Lung microvascular endothelial cell (primary cell): ENCODE measurements at places on chromosomes 6 and 20.
A peak's percentile ranks its signal among the peaks of the same experiment; 100 is the strongest.

DNA sequence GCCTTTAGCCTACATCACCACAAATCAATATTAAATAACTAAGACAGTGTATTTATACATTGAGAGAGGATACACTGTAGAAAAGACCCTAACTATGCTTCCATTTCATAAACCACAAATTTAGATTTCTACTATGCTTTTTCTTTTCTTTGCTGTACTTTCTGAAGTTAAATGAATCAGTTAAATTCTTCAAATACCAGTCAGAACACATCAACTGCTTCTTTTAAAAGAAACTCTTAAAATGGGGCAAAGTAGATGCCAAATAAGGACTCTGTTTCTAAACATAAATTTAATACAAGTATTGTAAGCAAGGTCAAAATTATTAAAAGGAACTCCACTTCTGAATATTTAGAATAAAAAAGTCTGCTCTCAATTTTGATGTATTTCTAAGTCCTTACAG, 76.9 kb downstream of the GMDS start:
- no peak for DNase-seq

GRCh38 chr20:22722811-22723210, 138.4 kb upstream of the FOXA2 start:
- no peak for DNase-seq

DNA sequence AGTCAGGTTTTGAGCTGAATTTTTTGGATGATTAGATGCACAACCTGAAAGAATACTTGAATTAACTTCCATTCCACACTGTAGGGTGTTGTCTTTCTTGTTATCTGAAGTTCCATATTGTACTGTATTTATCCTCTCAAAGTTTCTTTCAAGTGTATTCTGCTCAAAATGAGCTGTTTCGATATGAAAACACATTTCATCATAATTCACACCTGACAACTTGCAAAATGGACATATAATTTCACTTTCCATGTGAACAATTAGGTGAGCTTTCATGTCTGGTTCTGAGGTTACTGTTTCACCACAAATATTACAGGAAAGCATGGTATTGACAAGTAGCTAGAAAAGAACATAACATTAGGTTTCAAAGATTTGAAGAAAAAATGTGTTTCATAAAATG, 1.7 kb downstream of the ZUP1 start:
- DNase-seq: no peak

DNA sequence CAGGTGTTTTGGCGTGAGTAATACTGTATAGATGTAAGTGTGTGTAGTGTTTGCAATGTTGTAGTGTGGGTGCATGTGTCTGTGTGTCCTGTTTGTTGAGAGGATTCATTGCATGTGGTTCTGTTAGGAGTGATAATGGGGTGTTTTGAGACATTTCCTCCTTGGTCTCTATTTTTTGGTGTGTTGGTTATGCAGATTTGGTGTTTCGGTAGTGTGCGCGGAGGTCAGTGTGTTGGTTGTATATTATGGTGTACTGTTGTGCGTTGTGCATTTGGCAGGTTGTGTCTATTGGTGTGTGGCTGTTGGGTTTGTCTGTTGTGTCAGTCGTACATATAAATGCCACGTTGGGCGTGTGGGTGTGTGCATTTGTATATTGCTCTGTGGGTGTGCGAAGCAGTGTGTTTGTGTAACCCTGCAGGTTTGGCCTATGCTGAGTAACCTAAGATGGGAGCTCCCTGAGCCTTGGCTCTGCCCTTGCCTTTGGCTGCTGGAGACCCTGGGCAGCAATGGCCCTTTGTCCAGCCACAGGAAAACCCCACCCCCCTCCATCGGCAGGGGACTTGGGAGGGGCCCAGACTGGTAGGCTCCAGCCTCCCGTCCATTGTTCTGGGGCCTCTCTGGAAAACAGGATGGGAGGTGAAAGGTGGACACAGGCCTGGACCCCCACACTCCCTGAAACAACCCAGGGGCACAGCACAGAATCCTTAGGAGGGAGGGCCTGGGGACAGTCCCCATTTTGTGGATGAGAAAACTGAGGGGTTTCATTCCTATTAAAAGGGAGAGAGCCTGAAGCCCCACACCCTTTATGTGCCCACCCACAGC, 10.3 kb upstream of the ID1 start:
- DNase-seq: peak; percentile 88

GRCh38 chr20:37680420-37680819, 13.4 kb upstream of the CTNNBL1 start:
- peak; percentile 21 for DNase-seq

DNA sequence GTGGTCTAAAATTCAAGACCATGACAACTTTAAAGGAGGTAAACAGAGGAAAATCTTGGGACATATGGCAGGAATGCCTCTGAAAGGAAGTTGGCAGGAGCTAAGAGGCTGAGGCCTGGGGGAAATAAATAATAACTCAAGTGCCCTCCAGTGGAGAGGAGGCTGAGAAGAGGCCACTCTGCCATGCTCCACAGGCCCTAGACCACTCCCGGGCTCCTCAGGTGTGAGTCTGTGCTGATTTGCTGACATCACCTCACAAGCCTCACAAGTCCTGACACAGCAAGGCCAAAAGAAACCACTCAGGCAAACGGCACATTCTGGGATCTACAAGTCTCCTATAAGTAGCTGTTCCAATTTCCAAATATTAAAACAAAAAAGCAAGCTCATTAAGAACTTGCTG, 91.0 kb upstream of the RIPOR2 start:
- DNase-seq: no peak

- no peak for DNase-seq
These were observed 232.9 kb upstream of the SASH1 start for GRCh38 chr6:148109732-148110131.

DNA sequence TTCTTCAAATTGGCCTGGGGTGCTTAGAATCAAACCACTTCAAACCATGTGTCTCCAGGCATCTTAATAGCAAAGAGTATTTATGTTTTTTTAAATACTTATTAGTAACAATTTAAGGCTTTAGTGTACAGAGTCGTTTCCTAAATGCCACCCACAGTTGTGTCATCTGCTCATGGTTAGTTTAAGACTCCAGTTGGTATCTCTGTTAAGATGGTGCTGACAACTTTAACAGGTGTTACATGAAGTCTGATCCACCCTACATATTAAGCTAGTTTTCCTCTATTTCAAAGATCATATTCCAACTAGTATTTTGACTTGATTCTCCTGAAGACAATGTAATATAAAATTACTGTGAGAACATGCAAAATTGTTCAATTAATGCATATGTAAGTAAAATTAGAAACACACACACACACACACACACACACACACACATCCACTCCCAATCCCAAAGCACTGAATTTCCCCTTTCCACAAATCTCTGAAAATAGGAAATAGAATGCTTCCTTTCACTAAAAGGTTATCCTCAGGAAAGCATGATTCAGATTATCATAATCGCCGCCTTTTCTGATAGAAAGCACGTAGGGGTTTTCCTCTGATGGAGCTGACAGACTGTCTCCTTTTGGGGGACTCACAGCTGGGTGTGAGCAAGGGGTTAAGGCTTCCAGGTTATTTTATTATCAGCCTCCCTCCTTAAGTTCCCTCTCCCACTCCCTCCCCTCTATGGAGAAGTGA, 10.5 kb downstream of the CNKSR3 start:
- peak; percentile 84 for DNase-seq

- no peak for DNase-seq
These were observed 316.7 kb upstream of the MARCKS start for GRCh38 chr6:113540466-113540865.

- DNase-seq: no peak
These were observed 394.2 kb downstream of the BMP2 start for GRCh38 chr20:7161690-7162089.

- no peak for DNase-seq
These were observed 14.8 kb downstream of the PMEPA1 start for GRCh38 chr20:57695012-57695411.

DNA sequence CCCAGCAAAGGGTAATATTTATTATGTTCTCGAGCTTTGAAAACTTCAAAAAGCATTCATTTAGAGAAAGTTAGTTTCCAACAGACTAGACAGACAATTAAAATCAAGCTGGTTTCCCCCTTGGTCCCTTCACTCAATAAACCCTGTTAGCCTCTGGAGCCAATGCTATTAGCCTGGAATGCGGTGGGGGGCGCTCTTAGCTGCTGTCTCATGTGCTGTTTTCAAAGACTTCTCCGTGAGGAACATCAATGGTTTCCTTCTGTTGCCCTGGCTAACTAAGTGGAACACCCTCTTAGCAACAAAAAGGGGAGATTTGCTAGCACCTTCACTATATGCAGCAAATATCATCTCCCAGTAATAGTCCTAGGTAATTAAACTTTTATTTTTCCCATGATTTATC, 86.4 kb downstream of the LY86 start:
- DNase-seq: peak; percentile 33

- no peak for DNase-seq
These were observed 157.9 kb downstream of the LY86 start for GRCh38 chr6:6746333-6746969.

- no peak for DNase-seq
These were observed 145.1 kb downstream of the RIMS1 start for GRCh38 chr6:72031471-72031870.

DNA sequence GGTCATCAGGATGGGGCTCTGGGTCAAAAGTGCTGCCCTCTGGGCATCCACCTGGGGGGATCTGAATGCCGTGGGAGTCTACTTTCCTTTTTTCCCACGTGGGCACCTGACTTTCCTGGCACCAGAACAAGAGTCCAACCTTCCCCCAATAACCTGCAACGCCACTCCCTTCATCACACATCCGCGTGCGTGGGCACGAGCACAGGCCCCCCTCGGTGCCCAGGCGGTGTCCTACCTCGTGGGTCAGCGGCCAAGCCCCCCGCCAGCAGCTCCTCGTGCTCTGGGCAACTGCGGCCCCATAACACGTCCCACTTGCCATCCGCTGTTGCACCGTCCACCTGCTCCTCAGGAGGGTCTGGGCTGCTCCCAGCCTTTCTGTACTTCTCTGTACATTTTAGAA, 87.0 kb downstream of the YTHDF1 start:
- no peak for DNase-seq

DNA sequence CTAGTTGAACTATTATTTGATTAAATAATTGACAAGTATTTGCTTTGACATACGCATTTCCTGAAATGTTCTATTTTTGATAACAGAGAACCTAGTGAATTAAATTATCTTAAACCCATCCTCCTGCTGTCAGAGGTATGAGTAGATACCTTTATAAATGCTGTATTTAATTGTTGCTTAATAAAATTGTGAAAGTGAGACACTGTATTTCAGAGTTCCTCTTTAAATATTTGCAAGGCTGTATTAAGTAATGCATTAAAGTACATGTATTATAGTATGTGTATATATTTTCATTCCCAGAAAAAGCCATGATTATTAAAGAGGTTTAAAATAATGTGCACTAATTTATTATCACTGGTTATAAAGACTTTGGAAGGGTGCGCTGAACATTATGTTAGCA, 483.8 kb downstream of the TFAP2B start:
- no peak for DNase-seq

DNA sequence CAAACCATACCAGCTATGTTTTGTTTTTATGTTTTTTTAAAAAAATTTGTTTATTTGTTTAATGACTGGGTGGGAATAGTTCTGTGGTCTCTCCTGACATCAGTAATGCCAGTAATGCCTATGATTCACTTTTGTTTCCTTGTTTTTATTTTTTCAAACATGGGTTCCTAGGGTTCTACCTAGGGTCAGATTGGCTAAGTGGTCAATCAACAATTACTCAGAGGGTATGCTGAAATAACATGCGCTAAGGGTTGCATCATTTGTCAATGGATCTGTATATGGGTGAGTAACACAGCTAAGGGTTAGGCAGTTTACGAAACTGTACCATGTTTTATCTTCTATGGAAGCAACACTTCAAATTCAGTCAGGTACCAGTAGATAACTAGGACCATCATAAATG, 583.8 kb upstream of the GJE1 start:
- DNase-seq: no peak

- no peak for DNase-seq
These were observed 31.6 kb downstream of the FIG4 start for GRCh38 chr6:109722564-109723254.

DNA sequence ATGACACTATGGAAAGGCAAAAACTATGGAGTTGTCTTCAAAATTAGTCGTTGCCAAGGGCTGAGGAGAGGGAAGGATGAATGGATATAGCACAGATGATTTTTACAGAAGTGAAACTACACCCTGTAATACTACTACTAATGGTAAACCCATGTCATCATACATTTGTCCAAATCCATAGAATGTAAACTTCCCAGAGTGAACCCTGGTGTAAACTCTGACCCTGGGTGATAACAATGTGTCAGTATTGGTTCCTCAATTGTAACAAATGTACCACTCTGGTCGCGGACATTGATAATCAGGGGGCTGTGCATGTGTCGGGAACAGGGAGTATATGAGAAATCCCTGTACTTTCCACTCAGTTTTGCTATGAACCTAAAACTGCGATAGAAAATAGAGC, 72.2 kb downstream of the CNBD2 start:
- DNase-seq: no peak

GRCh38 chr6:108746836-108747575, 101.2 kb upstream of the ARMC2 start:
- DNase-seq: no peak

- DNase-seq: no peak
These were observed 108.5 kb upstream of the QKI start for GRCh38 chr6:163306000-163306399.

DNA sequence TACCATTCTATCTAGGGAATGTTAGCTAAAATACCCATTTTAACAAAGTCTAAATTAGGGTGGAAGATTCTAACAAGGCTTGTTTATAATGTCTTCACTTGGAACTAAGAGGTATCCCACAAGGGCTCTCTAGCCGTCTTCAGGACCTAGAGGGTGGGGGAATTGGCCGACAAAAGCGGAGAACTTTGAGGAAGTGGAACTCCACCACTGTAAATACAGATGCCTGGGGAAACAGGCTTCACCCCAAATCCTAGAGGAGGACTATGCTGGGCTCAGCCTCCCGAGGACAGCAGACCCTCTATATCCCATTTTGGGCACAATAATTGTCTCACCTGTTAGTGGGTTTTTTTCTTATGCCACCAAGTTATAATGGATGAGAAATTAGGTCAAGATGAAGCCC, 58.0 kb upstream of the TFB1M start:
- DNase-seq: no peak

GRCh38 chr20:24108581-24108980, 120.0 kb upstream of the GGTLC1 start:
- no peak for DNase-seq
